ENCODE measurements at places on chromosomes 2 and 18. TPM values are rescaled to one million over a fixed set of nuclear protein-coding genes. Genes with fewer than 3 reads are reported as not detected.

DNA sequence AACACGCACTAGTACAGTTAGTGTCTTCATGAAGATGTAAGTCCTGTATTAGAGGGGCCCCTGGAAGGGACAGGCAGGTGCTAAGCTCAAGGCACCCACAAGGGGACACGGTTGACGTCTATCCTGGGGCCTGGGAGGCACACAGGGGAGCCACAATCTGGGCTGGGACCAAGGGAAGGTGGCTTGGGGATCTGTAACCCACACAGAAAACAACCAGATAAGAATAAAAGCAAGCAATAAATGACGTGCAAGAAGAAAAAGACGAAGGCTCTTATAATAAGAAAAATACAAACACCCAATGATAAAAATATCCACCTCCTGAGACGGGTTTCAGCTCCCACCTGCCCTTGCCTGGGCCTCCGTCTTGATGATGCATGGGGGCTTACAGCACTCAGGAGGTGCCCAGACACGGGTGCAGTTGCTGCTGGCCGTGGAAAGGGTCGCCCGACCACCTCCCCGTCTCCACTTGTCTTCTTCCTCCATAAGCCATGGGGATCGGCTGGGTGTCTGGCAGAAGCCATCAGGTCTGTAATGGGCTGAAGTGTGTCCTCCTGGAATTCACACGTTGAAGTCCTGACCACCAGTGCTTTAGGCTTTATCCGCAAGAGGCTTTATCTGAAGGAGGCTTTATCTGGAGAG, 73.9 kb downstream of the TWIST2 start:
- peak; percentile 68 for DNase-seq
- no peaks in the 10 kb centered on the region for H3K4me1 ChIP-seq
- no peak overlapping the region for H3K4me3 ChIP-seq
- H3K27me3 ChIP-seq, result peaks cover 14% of the 10 kb centered on the region
- H3K36me3 ChIP-seq, result no peaks in the 10 kb centered on the region

DNA sequence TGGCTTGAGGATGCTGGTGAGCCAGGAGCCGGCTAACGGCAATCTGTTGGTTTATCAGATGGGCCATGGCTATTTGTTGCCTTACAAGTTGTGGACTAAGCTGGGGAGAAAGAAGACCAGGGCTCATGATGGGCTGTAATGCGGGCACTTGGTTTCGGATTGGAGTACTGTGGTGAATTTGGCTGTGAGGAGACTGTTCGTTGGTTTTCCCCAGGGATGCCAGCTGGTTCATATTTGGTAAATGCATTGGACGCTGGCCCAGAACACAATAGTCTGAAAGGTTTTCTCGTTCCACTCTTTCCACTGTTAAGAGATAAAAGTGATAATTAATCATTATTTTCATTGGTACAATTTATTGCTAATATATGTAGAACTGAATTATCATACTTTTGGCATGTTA, 108.9 kb downstream of the SATB2 start:
- no peak for DNase-seq
- peaks cover 9% of the 10 kb centered on the region for H3K36me3 ChIP-seq
- no peak overlapping the region for H3K4me3 ChIP-seq
- H3K27ac ChIP-seq, result no peak overlapping the region
- H3K27me3 ChIP-seq, result no peaks in the 10 kb centered on the region

DNA sequence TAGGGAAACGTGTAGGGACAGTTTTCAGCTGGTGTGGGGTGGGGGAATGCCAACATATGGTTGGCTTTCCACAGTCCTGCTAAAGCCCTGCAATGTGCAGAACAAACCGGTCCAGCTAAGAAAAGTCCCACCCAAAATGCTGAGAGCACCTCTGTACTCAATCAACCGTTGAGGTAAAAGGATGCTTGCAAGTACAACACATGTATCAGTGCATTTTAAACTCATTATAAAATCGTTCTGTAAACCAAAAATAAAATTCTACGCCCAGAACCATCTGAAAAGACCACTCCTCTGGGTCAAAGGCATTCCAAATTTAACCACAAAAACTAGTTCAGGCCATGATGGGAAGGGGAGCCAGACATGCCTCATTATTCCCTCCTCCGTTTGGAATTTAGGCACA, 2.0 kb upstream of the TYMS start:
- H3K4me3 ChIP-seq, result no peak overlapping the region
- H3K4me1 ChIP-seq, result peaks cover 15% of the 10 kb centered on the region
- no peak for DNase-seq
- peaks cover 3% of the 10 kb centered on the region for H3K36me3 ChIP-seq
- H3K27ac ChIP-seq, result no peak overlapping the region

GRCh38 chr2:45168711-45169338, 159.6 kb upstream of the SIX2 start:
- peak overlapping the region; percentile 94 for H3K4me3 ChIP-seq
- peak overlapping the region; percentile 95 for H3K27ac ChIP-seq

GRCh38 chr2:19261061-19261460, 97.4 kb downstream of the OSR1 start:
- H3K27ac ChIP-seq, result no peak overlapping the region
- H3K27me3 ChIP-seq, result peaks cover 7% of the 10 kb centered on the region
- no peak for DNase-seq
- peaks cover 7% of the 10 kb centered on the region for H3K4me1 ChIP-seq

GRCh38 chr18:42048158-42048557, 93.1 kb downstream of the PIK3C3 start:
- H3K36me3 ChIP-seq, result peaks cover 21% of the 10 kb centered on the region
- peak overlapping the region; percentile 57 for H3K27ac ChIP-seq
- no peak overlapping the region for H3K4me3 ChIP-seq
- no peaks in the 10 kb centered on the region for H3K27me3 ChIP-seq
- DNase-seq, result no peak

GRCh38 chr2:138359532-138359931, 142.0 kb upstream of the SPOPL start:
- H3K27me3 ChIP-seq, result peaks cover 21% of the 10 kb centered on the region
- H3K36me3 ChIP-seq, result peaks cover 10% of the 10 kb centered on the region
- peaks cover 15% of the 10 kb centered on the region for H3K4me1 ChIP-seq
- DNase-seq, result no peak
- H3K4me3 ChIP-seq, result no peak overlapping the region

- H3K27ac ChIP-seq, result no peak overlapping the region
- H3K27me3 ChIP-seq, result no peaks in the 10 kb centered on the region
- no peak overlapping the region for H3K4me3 ChIP-seq
- DNase-seq, result no peak
Measured at GRCh38 chr2:13524492-13524891, 807.8 kb downstream of the TRIB2 start.

DNA sequence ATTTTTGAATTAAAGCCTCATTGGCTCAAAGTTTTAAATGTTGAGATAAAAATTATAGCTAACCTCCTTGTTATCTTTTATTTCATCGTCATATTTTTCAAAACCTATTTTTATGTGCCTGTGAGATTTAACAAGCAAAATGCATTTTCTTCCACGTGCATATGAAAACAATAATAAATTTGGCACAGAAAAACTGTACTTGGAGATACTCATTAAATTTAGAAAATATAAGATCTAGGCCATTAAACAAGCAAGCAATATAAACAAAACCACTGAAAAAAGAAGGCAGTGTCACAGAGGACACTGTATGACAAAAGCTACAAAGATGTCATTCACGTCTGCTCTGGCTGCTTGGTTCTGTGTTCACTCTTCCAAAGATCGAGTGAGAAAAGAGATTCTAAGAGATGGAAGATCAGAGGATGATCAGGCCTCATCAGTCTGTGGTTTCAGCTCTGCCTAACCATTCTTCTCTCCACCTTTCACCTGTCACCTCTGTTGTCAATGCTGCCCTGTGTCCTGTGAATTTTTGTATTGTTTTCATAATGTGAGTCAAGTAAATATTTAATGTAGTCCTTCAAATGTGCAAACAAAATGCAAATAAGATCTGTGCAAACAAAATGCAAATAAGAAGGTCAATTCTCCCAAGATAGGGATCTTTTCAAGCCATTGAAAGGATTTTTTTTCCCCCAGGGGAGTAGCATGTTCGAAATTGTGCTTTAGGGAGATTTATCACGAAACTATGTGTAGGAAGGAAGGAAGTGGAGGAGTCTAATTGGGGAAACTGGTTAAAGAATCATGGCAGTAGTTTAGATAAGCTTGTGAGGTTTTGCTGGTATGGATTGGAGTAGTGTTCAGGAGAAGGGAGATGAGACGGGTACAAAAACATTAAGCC, 138.7 kb upstream of the RBMS1 start:
- H3K36me3 ChIP-seq, result peaks cover 2% of the 10 kb centered on the region
- no peaks in the 10 kb centered on the region for H3K27me3 ChIP-seq
- no peak overlapping the region for H3K4me3 ChIP-seq
- no peak overlapping the region for H3K27ac ChIP-seq

GRCh38 chr2:43224571-43225092, 1.8 kb downstream of the ZFP36L2 start:
- H3K27me3 ChIP-seq, result no peaks in the 10 kb centered on the region
- no peak overlapping the region for H3K27ac ChIP-seq
- H3K36me3 ChIP-seq, result peaks cover 18% of the 10 kb centered on the region

GRCh38 chr2:75241696-75242095, 42.4 kb upstream of the TACR1 start:
- peaks cover 2% of the 10 kb centered on the region for H3K36me3 ChIP-seq
- peaks cover 10% of the 10 kb centered on the region for H3K4me1 ChIP-seq
- H3K27me3 ChIP-seq, result no peaks in the 10 kb centered on the region
- no peak overlapping the region for H3K4me3 ChIP-seq
- no peak overlapping the region for H3K27ac ChIP-seq
- no peak for DNase-seq

DNA sequence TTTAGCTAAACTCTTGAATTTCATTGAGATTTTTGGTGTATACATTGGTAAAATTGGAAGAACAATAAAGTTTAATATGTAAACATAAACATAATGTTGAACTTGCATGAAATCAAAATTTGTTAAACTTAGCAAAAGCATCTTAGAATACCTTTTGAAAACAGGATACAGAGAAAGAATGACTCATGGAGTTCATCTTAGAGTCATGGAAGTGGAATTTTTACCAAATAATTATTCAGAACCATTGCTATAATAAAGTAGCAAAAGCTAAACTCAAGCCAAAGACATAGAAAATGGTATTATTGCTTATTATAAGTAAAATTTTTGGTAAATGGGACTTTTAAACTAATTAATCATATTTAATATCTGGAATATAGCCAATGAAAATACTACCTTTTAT, 841.6 kb upstream of the SLC39A10 start:
- no peak overlapping the region for H3K4me3 ChIP-seq
- H3K36me3 ChIP-seq, result no peaks in the 10 kb centered on the region
- H3K27ac ChIP-seq, result no peak overlapping the region
- DNase-seq, result no peak
- peaks cover 3% of the 10 kb centered on the region for H3K27me3 ChIP-seq

- H3K4me3 ChIP-seq, result no peak overlapping the region
- H3K4me1 ChIP-seq, result peaks cover 32% of the 10 kb centered on the region
- H3K36me3 ChIP-seq, result no peaks in the 10 kb centered on the region
Measured at GRCh38 chr18:59535055-59535454, 162.2 kb downstream of the CCBE1 start.

The DSG4 gene
- not detected for total RNA-seq

DNA sequence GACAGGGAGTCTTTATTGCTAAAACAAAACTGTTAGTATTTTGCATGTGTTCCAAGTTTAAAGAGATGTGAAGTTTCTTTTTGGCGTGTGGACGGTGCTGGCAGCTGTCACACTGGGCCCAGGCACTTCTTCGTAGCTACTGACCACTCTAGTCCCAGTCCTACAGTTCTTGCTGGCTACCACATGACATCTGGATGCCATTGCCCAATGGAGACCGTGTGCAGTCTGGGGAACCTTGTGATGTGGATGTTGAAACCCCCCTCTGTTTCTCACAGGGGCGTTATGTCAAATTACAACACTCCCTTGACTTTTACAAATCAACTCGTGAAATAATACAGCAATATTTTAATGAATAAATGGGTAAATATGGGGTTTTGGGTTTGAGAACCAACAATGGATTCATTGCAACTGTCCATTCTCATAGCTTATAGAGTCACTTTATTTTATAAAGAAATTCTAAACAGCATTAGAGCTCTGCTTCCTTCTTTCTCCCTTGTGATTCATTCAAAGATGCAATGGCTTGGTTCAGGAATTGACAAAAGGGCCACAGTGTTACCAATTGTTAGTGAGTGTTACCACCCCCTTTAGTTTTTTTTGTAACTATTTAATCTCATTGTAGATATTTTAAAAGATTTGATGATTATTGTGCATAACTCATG, 1.2 kb downstream of the GPD2 start:
- no peak for DNase-seq
- peaks cover 49% of the 10 kb centered on the region for H3K4me1 ChIP-seq
- H3K27ac ChIP-seq, result peak overlapping the region; percentile 95
- H3K36me3 ChIP-seq, result no peaks in the 10 kb centered on the region
- H3K27me3 ChIP-seq, result no peaks in the 10 kb centered on the region

DNA sequence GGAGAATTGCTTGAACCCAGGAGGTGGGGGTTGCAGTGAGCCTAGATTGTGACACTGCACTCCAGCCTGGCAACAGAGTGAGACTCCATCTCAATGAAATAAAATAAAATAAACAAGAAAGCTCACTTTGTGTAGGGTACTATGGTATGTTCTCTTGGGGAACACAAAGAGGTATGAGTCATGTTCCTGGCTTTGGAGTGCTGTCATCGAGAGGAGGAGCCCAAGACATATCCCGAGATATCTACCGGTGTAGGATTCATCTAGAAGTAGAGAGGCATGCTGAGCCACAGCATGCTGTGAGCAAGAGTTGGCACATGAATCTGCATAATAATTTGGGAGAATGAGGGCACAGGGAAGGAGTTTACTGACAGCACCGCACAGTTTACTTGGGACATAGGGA, 244.9 kb upstream of the EPHA4 start:
- no peaks in the 10 kb centered on the region for H3K36me3 ChIP-seq
- no peak overlapping the region for H3K27ac ChIP-seq
- H3K4me1 ChIP-seq, result no peaks in the 10 kb centered on the region
- H3K27me3 ChIP-seq, result peaks cover 5% of the 10 kb centered on the region
- DNase-seq, result no peak

The ACTR1B gene
- total RNA-seq, result 51.0 TPM

The MYO7B gene
- 0.31 TPM for total RNA-seq

DNA sequence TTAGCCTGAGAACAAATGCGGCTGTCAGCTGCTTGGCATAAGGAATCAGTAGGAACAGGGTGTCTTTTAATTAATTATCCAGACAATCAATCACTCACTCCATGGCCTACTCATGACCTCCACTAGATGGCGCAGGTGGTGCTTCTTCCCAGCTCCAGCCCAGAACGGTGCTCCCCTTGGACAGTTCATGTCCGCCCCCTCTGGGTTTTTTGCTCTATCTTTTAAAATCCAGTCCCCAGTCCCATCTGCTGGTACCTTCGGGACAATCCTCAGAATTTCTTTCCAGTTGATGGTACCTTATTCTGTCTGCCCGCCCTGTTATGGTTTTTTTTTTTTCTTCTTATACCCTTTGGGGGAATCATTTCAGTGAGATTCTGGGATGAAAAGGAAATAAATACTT, 99.8 kb downstream of the CACNB4 start:
- H3K36me3 ChIP-seq, result no peaks in the 10 kb centered on the region
- H3K4me3 ChIP-seq, result no peak overlapping the region
- no peaks in the 10 kb centered on the region for H3K27me3 ChIP-seq
- no peak for DNase-seq
- peaks cover 13% of the 10 kb centered on the region for H3K4me1 ChIP-seq

The EVX2 gene
- not detected for total RNA-seq

GRCh38 chr2:199055336-199055735, 402.4 kb downstream of the SATB2 start:
- H3K4me1 ChIP-seq, result no peaks in the 10 kb centered on the region
- H3K36me3 ChIP-seq, result peaks cover 2% of the 10 kb centered on the region
- peaks cover 2% of the 10 kb centered on the region for H3K27me3 ChIP-seq
- no peak overlapping the region for H3K4me3 ChIP-seq
- DNase-seq, result no peak
- no peak overlapping the region for H3K27ac ChIP-seq

The TLX2 gene
- total RNA-seq, result not detected

GRCh38 chr2:163205589-163206254, 367.2 kb upstream of the KCNH7 start:
- H3K27me3 ChIP-seq, result no peaks in the 10 kb centered on the region
- no peaks in the 10 kb centered on the region for H3K36me3 ChIP-seq
- peaks cover 6% of the 10 kb centered on the region for H3K4me1 ChIP-seq
- no peak overlapping the region for H3K27ac ChIP-seq
- DNase-seq, result no peak
